NCI-H187 treated with DMSO at 0.1 percent for 48 hours (cell line): ENCODE measurements at places on chromosomes 13 and 19.

DNA sequence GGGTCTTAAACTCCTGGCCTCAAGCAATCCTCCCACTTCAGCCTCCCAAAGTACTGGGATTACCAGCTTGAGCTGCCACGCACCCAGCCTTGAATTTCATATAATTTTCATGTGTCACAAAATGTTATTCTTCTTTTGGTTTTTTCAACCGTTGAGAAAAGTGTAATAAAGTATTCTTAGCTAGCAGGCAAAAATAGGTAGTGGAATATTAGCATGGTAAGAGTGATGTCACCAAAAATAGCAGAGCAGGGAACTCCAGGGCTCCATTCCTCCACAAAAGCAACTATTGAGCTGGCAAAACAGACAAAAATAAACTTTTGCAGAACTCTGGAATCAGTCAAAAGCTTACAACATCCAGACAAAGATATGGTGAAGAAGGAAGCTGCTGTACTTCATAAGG lies 43.9 kb downstream of the FBN3 start:
- DNase-seq: no peak

DNA sequence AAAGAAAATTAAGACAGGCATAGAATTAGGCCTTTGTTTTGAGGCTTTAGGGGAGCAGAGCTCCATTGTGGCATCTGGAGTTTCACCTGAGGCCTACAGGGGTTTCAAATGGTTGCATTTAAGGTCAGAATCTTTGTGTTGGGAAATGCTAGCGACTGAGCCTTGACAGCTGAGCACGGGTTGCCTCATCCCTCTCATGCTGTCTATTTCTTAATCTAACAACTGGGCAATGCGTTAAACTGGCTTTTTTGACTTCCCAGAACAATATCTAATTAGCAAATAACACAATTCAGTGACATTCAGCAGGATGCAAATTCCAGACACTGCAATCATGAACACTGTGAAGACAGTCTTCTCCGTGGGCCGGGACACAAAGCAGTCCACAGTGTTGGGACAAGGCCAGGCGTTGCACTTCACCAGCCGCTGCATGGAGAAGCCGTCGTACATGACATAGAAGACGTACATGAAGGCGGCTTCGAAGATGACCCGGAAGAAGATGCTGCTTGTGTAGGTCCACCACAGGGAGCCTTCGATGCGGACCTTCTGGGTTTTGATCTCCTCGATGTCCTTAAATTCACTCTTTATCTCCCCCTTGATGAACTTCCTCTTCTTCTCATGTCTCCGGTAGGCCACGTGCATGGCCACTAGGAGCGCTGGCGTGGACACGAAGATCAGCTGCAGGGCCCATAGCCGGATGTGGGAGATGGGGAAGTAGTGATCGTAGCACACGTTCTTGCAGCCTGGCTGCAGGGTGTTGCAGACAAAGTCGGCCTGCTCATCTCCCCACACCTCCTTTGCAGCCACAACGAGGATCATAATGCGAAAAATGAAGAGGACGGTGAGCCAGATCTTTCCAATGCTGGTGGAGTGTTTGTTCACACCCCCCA lies 3.8 kb downstream of the GJB2 start:
- no peak for DNase-seq

GRCh38 chr13:114235697-114236096 lies 1.0 kb downstream of the CDC16 start:
- DNase-seq: no peak

GRCh38 chr13:87206708-87207107 lies 464.5 kb upstream of the SLITRK5 start:
- no peak for DNase-seq

GRCh38 chr19:17092696-17093095 lies 17.1 kb downstream of the MYO9B start:
- no peak for DNase-seq

- DNase-seq: no peak
These were observed 58.0 kb downstream of the USPL1 start for GRCh38 chr13:30675717-30676116.

- no peak for DNase-seq
These were observed 320.8 kb downstream of the ZNF536 start for GRCh38 chr19:30692879-30693503.

DNA sequence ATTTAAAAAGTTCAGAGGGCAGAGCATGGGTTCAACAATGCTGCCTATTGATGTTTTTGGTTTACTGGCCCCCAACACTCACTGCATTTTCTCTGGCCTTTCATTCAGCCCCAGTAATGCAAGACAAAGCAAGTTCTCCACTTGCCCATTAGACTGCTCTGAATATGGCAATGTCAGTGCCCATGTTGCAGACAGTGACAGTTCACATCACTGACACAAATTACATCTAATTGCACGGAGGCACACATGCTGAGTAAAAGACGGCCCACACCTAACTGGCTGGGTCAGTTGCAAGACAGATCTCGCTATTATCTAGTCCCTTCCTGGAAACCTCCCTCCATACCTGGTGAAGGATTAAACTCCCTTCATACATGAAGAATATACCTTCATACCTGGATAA lies 54.0 kb downstream of the ENOX1 start:
- DNase-seq: no peak

- no peak for DNase-seq
These were observed 165.3 kb downstream of the IER2 start for GRCh38 chr19:13315495-13315894.

GRCh38 chr13:113946409-113947181 lies 27.3 kb downstream of the C13orf46 start:
- DNase-seq: no peak
